ENCODE measurements at places on chromosomes 12 and 14.

GRCh38 chr12:44611538-44611937 is 264.6 kb downstream of the NELL2 start:
- no peak for DNase-seq

GRCh38 chr12:4107436-4107878 is 166.1 kb upstream of the CCND2 start:
- peak; percentile 60 for DNase-seq

DNA sequence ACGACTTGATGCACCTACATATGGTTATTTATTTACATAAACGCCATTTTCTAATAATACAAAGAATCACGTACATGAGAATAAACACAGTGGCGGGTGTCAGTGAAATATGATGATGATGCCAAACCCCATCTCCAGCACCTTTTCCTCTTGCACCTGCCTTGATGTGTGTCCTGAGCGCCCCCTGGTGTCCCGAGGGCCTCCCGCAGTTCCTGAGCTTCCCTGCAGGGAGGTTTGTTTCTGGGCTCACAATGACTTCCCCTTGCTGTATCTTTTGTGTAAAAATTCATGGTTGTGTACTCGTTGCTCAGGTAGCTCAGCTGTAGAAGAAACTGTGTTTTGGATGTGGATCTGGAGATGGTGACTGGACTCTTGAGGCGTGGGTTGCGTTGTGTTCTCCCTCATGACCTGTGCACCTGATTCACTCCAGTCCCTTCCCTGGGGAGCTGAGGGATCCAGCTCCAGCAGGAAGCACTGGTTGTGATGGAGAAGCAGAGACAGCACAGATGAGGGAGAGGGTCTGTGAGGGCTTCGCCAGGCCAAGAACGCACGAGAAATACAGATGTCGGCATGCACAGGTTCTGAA is 1037.8 kb downstream of the TMEM121 start:
- peak; percentile 32 for DNase-seq

- DNase-seq = no peak
Observed at GRCh38 chr12:4112734-4113325, 160.7 kb upstream of the CCND2 start.

- no peak for DNase-seq
Observed at GRCh38 chr12:127539226-127539858, 727.6 kb upstream of the TMEM132C start.

- DNase-seq = no peak
Observed at GRCh38 chr12:68056300-68056699, 67.1 kb downstream of the IFNG-AS1 start.

DNA sequence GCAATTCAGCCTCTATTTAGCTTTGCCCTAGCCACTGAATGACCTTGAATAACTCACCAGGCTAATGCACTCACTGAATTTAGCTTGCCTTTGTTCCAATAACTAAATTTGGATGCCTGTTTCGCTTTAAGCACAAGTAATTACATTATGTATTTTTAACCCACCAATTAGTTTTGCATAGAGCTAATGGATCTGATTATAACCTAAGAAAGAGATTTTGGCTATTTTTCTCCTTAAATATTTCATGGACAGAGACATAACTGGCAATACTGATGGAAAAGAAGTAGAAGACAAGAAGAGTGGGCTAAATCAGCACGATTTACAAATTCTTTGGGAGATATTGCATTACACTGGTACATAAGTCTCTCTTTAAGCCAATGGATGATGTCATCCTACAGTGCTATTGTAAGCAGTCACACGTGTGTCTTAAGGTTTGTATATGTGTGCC is 85.7 kb downstream of the AKAP6 start:
- no peak for DNase-seq

DNA sequence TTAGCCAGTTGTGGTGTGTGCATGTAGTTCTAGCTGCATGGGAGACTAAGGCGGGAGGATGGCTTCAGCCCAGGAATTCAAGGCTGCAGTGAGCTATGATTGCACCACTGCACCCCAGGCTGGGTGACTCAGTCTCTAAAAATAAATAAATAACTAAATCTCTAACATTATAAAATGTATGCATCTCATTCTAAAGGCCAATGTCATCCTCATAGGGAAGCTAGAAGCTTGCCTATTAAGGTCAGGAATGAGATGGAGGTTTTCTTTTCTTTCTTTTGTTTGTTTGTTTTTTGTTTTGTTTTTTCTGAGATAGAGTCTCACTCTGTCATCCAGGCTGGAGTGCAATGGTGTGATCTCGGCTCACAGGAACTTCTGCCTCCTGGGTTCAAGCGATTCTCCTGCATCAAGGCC is 48.8 kb upstream of the PAPLN start:
- no peak for DNase-seq

GRCh38 chr12:112443916-112444315 is 25.2 kb downstream of the PTPN11 start:
- DNase-seq = no peak

DNA sequence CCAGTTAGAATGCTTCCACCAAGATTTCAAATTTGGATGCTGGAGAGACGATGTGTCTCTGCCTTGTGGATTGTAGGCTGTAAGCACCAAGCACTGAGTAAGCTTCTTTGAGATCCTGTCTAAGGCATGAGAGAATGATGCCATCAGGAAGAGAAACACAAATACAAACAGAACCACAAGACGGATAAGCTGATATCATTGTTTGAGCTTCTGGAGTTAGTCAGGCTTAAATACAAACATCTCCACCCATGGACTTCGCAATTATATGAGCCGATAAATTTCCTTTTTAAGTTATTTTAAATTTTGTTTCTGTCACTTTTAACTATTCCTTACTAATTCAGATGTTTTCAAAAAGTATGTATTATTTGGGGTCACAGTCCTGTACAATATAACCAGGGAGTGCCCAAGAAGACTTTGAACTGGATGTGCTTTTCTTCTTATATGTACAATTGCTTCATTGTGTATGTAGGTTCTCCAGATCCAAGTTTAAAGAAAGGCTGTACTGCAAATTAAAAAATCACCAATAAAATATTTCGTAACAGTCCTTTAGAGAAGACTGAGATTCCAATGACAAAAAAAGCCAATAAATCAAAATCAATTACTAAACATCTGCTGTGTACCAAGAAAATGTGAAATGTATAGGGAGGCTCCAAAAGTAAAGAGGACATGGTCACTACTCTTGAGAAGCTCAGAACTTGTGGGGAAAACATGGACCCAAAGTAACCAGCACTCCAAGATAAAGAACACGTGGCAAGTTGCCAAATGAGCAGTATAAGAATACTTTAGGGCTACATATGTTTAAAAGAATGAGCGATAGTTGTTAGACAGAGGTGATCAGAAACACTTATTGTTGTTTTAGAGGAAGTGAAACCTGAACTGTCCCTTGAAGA is 274.1 kb downstream of the ADAMTS20 start:
- no peak for DNase-seq

Measured in K562 (cell line).